Cortex of kidney (tissue), 1 donor: ENCODE measurements at places on chromosomes 3 and 15.

DNA sequence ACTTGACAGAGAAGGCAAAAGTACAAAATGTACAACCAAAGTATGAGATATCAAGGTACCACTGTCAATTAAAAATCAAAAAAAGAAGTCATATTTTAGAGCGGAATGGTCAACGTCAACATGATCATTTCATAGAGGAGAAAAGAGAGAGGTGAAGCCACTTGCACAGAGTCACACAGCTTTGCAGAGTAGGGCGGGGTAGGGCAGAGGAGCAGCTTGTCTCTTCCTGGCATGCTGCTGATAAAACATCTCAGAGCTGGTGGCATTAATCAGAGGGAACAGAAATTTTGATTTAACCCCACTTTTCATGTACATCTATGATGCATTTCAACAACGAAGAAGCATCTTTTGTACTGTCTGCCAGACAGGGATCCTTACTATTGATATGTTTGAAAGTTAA is 5.2 kb upstream of the IGF1R start:
- no peak for DNase-seq

GRCh38 chr3:153052096-153052460 is 109.9 kb upstream of the RAP2B start:
- no peak for DNase-seq

- no peak for DNase-seq
These were observed 155.5 kb downstream of the FNDC3B start for GRCh38 chr3:172194702-172195406.

DNA sequence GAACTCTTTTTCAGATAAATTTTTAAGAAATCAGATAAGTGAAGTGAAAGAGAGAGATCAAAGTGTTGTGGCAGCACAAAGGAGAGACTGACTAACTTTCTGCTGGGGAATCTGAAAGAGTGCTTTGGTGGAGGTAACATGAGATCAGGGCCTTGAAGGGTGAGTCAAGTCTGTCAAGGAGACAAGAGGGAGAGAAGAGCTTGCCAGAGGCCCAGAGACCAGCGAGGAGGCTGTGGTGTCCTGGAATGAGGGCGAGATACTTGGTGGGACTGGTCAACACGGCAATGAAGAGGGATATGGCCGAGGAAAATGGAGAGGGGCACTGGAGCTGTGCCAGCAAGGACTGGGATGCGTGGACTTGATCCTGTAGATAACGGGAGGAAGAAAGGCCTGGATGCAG is 4.6 kb downstream of the TADA3 start:
- DNase-seq = no peak

DNA sequence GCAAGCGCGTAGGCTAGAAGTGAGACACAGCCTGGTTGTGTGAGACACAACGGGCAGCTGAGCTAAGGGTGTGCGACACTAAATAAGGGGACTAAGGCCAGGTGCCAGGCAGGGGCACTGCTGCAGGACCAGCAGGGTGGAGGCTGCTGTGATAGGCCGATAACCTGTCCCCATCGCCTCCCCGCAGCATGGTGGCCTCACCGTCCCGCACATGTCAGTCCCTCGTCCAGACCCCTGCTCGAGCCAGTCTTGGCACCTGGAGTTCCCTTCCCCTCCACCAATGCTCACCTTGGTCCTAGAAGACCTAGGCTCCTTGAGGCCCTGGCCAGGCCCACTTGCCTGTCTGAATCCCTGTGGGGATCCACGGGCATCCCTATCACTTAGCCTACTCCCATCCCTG is 96.1 kb downstream of the HMG20A start:
- no peak for DNase-seq

DNA sequence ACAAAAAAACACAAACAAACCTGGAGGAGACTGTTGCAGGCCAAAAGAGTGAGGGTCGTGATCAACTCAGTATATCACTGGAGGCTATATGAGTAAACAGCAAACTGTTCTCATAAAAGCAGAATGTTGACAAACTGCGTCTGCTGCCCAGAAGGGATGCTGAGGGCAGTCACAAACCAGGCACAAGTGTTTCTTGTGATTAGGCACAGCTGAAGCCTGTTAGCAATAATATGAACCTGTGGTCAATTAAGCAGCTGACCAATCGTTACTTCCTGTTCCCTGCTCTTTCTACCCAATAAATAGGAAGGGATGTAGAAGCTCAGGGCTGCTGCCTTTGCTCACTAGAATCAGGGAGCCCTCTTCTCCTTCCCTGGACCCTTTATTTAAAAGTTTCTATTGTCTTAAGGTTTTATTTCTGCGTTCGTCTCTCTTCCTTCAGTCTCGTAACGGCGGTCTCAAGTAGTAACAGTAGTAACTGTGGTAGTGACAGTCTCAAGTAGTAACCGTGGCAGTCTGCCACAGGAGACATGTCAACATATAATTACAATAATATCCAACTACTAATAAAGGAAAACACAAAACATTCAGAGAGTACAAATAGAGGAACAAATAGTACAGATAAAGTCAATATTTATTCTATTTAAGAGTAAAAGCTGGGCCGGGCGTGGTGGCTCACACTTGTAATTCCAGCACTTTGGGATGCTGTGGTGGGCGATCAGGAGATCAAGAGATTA is 698.4 kb upstream of the CCDC54 start:
- no peak for DNase-seq

DNA sequence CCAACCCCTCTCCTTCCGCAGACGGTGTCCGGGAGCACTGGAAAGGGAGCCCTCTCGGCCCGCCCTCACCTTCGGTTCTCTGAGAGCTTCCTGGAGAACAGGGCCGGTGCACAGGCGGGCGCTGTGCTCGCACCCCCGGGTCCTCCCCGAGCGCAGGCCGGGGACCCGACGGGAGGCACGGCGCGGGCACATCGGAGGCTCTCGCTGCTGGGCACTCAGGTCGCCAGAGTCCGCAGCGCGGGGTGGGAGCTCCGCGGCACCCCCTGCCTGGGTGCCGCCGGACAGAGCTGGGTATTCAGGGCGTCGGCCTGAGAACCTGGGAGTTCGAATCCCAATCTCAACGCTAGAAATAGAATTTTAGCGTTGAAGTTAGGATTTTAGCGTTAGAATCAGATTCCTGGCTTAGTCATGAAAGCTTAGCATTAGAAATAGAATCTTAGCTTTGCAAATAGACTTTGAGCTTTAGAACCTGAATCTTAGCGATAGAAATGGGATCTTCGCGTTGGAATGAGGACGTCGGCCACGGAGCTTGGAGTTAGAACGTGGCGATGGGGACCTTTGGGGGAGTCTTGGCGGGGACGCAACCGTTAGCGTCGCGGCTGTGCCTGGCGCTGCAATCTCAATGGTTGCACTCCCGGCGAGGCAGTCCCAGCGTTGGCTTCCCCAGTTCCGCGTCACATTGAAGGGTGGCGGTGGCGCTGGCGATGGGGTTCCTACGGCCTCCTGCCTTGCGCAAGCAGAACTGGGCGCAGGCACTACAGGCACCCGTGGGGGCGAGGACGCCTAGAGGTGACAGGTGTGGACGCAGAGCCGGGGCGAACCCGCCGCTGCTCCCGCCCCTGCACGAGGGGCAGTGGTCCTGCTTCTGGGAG is 549 bp downstream of the TRH start:
- DNase-seq = no peak

- no peak for DNase-seq
These were observed 39.4 kb downstream of the CHST14 start for GRCh38 chr15:40510201-40510600.

- DNase-seq = no peak
These were observed 38.2 kb downstream of the MRPS11 start for GRCh38 chr15:88505721-88506120.

GRCh38 chr15:67745073-67746006 is 80.0 kb upstream of the SKOR1 start:
- no peak for DNase-seq

DNA sequence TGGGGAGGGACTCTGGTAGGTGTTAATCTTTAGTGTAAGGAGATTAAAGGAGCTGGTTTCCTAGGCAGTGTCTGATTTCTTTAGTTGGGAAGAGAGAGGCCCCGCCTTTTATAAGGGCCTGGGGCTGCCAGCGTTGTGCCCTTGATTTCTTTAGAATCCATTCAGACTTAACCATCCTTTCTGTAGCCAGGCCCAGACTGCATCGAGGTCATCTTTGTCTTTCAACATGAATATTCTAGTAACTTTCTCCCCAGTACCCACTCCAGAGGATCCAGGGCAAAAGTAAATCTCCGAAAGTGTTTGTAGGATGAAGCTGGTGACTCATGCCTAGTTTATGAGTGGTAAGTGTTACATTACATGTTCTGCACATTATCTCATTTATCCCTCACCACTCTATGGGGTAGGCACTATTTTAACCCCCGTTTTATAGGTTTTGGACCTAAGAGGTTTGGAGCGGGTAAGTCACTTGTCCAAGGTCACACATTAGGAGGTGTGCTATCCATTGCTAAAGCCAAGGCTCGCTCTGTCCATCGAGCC is 11.8 kb upstream of the USP3 start:
- no peak for DNase-seq

DNA sequence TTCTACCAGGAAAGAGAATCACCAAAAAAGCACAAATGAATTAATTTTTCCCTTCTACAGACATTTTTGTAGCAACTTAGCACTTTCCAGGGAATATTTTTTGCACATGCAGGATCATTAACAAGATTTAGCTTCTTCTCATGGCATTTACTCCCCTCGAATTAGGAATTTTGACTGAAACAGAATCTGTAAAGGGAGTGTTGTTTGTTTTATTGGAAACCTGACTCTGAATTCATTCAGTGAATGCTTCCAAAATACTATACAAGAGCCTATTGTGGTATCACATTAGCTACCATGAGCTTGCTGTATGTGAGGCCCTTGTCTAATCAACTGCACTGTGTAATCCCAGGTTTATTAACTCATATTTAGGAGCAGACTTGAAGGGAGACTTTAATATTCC is 130.4 kb upstream of the ATP10A start:
- DNase-seq = no peak

- no peak for DNase-seq
These were observed 226.6 kb upstream of the AZI2 start for GRCh38 chr3:28575100-28575745.

- no peak for DNase-seq
These were observed 47.9 kb downstream of the IGSF11 start for GRCh38 chr3:118986734-118987133.

GRCh38 chr3:153000325-153000724 is 161.7 kb upstream of the RAP2B start:
- no peak for DNase-seq

DNA sequence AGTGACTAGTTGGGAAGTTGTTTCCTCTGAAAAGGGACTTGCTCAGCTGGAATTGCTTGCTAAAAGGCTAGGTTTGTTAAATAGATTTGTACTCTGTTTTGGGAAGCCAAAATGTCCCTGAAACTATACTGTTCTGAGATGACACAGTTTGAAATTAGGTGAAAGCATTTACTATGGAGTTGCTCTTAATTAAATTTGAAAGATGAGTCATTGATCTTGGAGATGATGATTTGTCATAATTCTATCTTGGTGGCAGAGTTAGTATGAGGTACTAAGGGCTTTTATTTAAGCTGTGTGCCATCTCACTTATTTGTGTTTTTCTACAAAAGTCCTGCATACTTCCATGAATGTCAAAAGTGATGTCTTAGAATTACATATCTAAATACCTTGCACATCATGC is 320.9 kb downstream of the PTPRG start:
- no peak for DNase-seq

DNA sequence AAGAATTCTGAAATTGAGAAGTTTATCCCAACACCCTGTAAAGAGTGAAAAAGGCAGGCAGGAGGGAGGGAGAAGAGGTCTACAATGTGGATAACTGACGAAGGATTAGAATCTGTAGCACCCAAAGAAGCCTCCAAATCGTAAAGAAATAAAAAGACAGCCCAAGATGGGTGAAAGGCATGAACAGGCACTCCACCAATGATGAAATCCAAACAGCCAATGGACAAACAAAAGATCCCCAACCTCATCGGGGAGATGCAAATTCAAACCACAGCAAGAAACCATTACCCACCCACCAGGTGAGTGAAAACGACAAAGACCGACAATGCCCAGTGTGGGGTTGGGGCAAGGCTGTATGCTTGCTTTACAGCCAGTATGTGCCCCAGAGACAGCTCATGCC is 85.6 kb downstream of the IQSEC1 start:
- DNase-seq = no peak
